ENCODE measurements at places on chromosomes 6 and 20. TPM values are rescaled to one million over a fixed set of nuclear protein-coding genes. Genes with fewer than 3 reads are reported as not detected.

DNA sequence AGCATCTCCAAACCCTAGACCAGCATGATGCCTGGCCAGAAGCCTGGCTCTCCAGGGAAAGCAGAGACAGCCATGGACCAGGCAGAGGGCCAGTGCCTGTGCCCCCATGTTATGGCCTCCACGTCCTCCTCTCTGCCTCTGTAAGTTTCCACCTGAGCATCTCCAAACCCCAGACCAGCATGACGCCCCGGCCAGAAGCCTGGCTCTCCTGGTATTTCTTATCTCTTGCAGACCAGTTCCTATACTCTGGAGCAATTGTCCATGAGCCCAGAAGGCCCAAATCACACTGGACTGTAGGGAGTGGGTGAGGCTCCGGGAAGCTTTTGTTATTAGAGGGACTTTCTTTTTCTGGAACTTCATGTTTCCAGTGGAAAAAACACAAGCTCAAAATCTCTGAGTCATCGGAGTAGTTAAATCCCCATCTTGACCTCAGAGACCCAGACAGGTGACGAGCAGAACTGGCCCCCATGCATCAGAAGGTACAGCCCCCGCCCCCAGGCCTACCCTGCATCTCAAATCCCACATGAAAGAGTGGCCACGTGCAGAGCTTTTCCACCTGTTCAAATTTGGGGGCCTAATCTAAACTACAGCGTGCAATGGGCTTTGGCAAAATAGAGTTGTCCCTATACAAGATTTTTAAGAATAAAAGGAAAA, 110.2 kb upstream of the FOXQ1 start:
- no peaks in the 10 kb centered on the region for H3K4me1 ChIP-seq
- peaks cover 4% of the 10 kb centered on the region for H3K27me3 ChIP-seq
- H3K27ac ChIP-seq, result no peak overlapping the region
- H3K4me3 ChIP-seq, result no peak overlapping the region
- DNase-seq, result no peak

C6orf58 gene
- polyA plus RNA-seq, result not detected

DNA sequence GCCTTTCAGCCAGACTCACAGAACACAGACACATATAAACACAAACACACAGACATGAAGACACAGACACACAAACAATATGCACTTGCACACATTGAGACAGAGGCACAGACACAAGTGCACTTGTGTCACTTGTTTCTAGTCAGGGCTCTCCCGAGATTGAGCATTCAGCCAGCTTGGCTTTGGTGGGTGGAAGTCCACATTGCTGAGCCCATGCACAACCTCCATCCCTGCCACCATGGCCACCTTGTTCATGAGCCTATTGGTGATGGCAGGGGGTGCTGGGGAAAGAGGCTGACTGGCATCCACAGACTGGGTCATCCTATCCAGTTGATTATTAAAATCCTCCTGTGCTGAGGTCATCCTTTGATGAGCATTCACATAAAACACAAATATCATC, 11.5 kb upstream of the CST7 start:
- H3K27ac ChIP-seq, result no peak overlapping the region
- no peaks in the 10 kb centered on the region for H3K36me3 ChIP-seq
- no peaks in the 10 kb centered on the region for H3K27me3 ChIP-seq
- no peaks in the 10 kb centered on the region for H3K4me1 ChIP-seq

GRCh38 chr6:2970753-2971419, 481 bp downstream of the SERPINB6 start:
- no peaks in the 10 kb centered on the region for H3K36me3 ChIP-seq
- H3K27me3 ChIP-seq, result no peaks in the 10 kb centered on the region
- peak overlapping the region; percentile 92 for H3K4me3 ChIP-seq
- peak overlapping the region; percentile 93 for H3K27ac ChIP-seq
- DNase-seq, result peak; percentile 43
- H3K4me1 ChIP-seq, result peaks cover 47% of the 10 kb centered on the region

GRCh38 chr6:12249541-12250382, 40.4 kb upstream of the EDN1 start:
- no peaks in the 10 kb centered on the region for H3K36me3 ChIP-seq
- no peaks in the 10 kb centered on the region for H3K4me1 ChIP-seq
- no peak for DNase-seq

Data from naive B cell (primary cell).